ENCODE measurements at places on chromosomes 2 and 18.

GRCh38 chr18:49026501-49027373, 76.0 kb upstream of the SMAD7 start:
- no peak for DNase-seq

GRCh38 chr2:17309741-17310339, 208.4 kb downstream of the RAD51AP2 start:
- DNase-seq, result no peak

- no peak for DNase-seq
Observed at GRCh38 chr2:5057891-5058351, 634.3 kb upstream of the SOX11 start.

- DNase-seq, result no peak
Observed at GRCh38 chr2:173101687-173102086, 26.0 kb downstream of the MAP3K20 start.

DNA sequence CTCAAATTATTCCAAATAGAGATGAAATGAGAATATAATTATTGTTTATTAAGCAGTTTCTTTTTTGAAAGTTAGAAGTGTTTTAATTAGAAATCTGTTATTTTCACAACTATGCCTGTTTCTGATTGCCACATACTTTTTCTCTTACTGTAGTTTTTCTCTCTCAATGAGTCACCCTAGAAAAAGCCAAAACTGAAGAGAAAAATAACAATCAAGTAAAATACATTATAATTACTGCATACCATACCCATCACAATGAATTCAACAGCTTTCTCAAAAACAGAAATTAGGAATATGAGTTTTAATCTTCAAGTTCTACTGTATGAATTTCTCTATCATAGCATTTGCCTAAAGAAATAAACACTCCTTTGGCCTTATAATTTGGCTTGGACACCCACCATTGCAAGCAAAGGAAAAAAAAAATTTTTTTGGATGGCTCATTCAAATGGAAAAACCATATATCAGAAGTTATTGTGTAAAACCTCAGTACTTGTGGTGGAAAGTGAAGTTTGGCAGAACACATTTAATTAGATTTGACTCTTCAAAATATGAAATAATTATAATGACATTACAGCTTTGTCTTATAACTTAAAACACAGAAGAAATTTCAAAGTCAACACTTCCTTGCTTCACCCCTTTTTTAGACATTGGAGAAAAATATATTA, 138.5 kb downstream of the DYM start:
- no peak for DNase-seq

DNA sequence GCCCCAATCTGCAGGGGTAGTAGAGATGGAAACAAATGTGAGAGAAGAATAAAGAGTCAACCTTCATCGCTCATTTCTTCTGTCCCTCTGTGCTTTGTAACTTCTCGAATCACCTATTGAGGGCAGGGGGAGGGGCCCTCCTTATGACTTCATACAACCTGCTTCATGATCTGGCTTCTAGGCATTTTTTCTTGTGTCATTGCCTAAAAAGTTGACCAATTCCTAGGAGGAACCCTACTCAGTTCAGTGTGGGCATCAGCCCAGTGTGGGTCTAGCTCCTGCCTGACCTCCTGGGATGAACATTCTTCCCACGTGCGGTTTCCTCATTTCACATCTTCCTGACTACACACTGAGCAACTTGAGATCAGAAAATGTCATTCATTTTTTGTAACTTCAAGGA, 46.3 kb upstream of the CREB1 start:
- no peak for DNase-seq

DNA sequence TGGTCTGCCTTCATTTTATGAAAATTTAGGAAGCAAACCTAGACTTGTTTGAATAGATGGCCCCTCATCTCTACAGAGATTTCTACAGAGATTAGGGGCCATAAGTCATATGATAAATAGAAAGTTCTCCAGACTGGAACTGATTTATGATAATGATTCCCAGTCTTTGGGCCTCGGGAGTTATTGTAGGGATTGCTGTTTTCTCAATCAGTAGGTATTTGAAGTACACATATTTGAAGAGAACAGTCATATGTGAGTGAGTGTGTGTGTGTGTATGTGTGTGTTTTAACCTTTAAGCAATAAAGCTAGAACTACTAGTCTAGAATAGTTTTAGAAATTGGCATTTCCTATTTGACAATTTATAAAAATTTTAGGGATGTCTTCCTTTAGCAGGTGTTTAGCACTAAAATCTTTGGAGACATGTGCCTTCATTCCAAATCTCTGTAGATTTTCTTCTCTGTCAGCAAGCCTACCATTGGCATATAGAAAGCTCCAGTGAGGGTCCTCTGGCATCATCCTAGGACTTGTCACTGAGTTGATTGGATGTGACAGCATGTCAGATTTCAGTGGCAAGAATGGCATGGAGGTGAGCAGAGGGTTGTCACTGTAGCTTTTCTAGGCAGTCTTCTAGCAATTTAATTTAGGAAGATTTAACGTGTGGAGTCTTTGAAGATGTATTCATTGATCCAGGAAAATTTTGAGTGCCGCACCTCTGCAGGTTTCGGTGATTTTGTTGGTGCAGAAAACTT, 71.2 kb downstream of the MYO1B start:
- DNase-seq, result no peak

- no peak for DNase-seq
Observed at GRCh38 chr18:50158866-50159653, 35.9 kb downstream of the MYO5B start.

GRCh38 chr2:108923019-108923700, 65.9 kb downstream of the EDAR start:
- DNase-seq, result no peak

GRCh38 chr2:167871286-167871685, 376.1 kb downstream of the STK39 start:
- DNase-seq, result no peak

DNA sequence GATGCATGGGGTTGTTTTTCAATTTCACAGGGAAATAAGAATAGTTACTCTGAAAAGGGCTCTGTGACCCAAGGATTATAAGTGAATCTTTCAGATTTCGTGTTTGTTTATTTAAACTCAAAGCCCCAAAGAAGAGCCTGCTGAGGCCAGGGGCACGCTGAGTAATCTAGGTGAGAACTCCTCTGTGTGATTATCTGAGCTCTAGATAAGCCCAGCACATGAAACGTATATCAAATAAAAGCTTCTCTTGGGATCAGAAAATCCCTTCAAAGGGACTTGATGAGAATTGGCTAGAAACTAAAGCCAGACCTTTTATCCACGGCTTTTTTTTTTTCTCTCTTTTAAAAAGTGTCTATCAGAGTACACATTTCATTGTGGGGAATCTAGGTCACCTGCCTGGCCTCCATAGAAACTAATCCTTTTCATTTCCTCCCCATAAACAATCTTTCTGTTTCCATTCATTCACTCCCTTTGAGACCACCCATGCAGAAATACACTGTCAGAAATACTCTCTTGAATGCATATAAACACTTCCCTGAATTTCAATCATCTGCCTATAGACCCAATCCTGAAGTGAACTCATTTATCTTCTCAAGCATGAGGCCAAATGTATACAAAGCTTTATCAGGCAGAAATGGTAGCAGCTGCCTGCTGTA, 137.4 kb downstream of the RIT2 start:
- DNase-seq, result no peak

DNA sequence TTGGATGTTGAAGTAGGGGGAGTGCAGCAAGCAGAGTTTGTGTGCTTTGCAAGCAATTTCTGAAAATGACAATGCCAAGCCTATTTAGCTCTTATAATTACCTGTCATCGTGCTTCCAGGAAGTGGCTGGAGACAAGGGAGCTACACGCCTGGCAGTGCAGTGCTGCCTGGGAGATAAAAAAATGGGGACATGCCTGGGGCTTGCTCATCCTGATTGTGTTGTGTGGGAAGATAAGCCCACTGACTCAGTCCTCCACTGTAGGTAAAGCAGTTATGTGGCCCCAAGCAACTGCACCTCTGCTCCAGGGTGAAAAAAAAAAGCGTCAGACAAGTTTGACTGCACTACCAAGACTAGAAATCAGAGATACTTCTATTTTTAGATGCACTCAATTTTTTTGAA, 396.9 kb upstream of the NXPH2 start:
- DNase-seq, result no peak

- no peak for DNase-seq
Observed at GRCh38 chr2:101175991-101176390, 24.8 kb upstream of the TBC1D8 start.

DNA sequence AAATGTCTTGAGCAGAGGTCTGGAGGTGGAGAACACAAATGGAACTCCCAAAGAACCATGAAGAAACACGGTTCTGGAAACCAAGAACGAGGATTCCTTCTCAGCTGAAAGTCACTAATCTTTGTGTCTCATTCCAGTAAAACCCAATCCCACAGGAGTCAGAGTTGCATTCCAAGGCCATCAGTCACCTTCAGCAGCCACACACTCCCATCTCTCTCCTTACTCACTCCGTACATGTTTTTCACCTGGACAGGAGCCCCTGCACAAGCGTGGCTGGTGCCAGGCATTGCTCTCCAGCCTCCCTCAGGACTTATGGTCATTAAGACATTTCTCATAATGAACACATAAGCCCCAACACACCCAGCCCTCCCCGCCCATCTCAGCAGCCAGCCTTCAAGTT, 175.4 kb upstream of the SIX2 start:
- DNase-seq, result no peak

- no peak for DNase-seq
Observed at GRCh38 chr2:95268211-95269035, 5.8 kb upstream of the PROM2 start.

- DNase-seq, result no peak
Observed at GRCh38 chr2:168611091-168611490, 155.0 kb downstream of the CERS6 start.

GRCh38 chr2:16256601-16257321, 316.4 kb downstream of the MYCN start:
- no peak for DNase-seq

DNA sequence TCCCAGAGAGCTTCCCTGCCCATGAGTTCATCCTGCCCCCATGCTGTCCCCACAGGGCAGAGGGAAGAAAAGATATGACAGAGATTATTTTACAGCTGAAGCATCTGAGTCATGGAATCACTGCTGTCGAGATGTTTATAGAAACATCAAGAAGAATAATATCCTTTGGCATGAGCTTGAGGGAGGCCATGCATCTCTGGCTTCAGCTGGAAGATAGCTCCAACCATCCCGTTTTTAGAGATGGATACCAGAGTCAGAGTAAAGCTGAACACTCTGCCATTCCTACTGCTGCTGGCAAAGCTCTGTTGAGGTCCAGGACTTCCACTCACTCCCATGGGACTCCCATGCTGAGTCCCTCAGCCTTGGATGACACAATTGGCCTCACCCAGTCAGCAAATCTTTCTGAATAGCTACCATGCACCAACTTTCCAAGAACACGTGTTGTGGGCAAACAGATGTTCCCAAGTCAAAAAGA, 167.8 kb downstream of the TTC32 start:
- DNase-seq, result no peak

DNA sequence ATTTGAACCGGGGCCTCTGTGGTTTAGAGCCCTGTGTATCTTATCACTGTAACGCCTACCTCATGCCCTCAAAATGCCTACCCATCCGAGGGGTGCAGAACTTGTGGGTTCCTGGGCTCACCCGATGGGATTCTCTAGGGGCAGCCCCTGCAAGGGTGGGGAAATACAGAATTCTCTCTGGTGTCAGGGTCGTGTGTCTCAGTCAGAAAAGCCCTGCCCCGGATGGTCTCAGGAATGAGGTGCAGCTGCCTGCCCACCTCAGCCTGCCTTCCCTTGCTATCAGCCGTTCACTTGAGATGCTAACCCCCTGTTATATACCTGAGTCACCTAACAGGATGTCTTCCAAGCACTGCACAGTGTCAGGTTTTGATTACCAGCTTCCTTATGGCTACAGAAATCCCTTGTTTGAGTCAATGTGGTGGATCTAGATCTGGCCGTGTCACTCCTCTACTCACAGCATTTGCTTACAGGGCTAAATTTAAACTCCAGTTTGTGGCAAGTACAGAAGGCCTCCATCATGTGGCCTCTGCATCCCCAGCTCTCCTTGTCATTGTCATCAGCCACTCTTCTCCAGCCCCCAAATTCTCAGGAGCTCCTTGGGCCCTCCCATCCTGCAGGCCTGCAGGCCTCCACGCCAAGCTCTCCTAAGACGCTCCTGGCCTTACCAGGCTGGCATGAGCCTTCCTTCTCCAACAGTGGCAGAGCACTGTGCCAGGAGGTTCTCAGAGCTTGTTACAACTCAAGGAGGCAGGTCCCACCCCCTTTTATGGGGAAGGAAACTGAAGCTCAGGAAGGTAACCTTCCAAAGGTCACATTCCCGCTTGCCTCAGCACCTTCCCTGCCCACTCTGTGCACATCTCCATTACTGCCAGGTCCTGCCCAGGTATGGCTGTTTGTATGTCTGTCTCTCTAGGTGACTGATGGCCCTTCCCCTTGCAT, 14.3 kb upstream of the MAP3K2 start:
- no peak for DNase-seq

- DNase-seq, result no peak
Observed at GRCh38 chr2:101063352-101064124, 61.4 kb downstream of the RPL31 start.

- DNase-seq, result no peak
Observed at GRCh38 chr18:7711495-7711894, 144.4 kb downstream of the PTPRM start.

- no peak for DNase-seq
Observed at GRCh38 chr2:27988306-27988705, 97.8 kb downstream of the BABAM2 start.

- DNase-seq, result no peak
Observed at GRCh38 chr2:149814901-149815300, 227.3 kb upstream of the MMADHC start.
